ENCODE measurements at places on chromosomes 1 and 21. TPM values are rescaled to one million over a fixed set of nuclear protein-coding genes. Genes with fewer than 3 reads are reported as not detected.

Gene LCE3D
- total RNA-seq: not detected

DNA sequence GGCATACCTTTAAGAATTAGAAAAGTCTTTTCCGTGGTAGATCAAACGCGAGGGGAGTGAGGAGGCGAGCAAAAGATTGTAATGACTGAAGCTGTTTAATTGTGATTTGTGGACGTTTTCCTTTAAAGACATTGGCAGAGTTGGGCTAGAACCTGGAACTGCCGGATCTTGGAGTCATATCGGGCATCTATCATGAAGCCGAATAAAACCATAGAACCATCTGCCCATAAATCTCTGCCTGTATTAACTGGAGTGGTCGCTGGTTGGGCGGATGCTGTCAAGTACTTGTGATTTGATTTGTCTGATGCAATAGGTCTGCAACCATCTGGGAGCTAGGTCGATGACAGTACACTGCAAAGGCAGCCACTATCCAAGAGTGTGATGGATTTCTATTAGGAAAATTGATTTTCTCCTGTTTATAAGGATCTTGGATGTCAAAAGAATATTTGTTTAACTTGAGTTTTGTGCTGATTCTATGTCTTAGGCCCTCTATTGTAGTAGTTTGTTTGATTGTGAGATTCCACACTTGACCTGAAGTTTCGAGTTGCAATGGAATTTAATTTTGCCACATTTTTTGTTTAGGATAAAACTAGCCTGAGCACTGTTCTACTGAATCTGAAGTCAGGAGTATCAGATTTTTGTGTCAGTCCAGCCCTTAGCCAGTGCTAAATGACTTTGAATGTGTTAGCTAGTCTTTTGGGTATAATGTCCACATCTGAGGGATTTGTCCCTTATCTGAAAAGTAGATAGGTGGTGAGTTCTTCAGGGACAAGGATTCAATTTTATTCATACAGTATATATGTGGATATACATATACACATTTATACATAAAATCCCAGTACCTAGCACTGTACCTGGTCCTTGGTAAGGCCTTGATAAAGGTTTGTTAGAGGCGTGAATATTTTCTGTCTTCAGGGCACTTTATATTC lies 1.2 kb downstream of the SARS1 start:
- DNase-seq: no peak

Gene GOLPH3L
- 16.2 TPM for total RNA-seq

GRCh38 chr1:160675641-160676410 lies 29.0 kb upstream of the SLAMF1 start:
- DNase-seq: no peak

DNA sequence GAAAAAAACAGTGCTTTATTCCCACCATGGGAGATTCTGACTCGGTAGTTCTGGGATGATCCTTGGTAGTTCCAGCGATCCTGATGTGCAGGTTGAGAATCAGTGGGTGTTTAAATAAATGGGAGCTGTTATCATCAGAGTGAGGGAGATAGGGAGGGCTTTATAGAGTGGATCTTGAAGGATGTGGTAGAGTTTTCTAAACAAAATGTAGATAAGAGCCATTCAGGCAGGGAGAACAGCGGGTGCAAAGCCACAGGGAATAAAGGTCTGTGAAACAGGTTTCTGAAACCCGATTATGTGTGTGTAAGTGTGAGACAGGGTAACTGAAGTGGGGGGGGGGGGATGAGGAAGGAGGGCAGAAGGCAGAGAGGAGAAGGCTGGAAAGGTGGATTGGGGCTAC lies 75.8 kb upstream of the ADAR start:
- DNase-seq: no peak

Gene ARTN
- not detected for total RNA-seq

- no peak for DNase-seq
Measured at GRCh38 chr1:183986941-183987340, 50.6 kb downstream of the COLGALT2 start.

Gene GPR161
- 19.5 TPM for total RNA-seq

Gene ENAH
- total RNA-seq: 204 TPM

Measured in esophagus muscularis mucosa (tissue), 4 donors.